ENCODE measurements at places on chromosomes 7 and 10. TPM values are rescaled to one million over a fixed set of nuclear protein-coding genes. Genes with fewer than 3 reads are reported as not detected.
A peak's percentile ranks its signal among the peaks of the same experiment; 100 is the strongest.

DNA sequence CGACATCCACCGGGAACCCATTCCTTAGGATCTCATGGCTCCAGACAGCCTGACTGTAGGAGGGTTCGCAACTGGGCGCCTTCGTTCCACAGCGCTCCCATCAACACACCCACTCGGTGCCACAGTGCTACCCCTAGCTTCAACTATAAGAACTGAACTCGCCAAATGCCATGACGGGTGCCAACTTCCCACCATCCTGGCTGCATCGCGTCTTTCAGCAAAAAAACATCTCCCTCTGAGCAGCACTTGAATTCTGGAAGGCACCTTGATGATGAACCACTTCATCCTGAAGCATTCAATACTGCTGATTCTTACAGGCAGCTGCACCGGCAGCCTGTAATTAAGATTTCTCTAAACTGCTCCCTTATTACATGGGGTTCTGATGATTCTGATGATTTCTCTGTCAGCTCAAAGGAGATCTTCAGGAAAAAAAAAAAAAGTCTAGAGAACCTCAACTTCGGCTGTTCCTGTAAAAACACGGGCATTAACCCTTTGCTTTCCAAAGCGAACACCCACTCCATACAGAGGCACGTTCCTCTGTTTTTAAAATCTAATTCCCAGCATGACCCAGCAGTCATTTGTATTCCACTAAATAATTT is 1.3 kb downstream of the CYTH3 start:
- no peaks in the 10 kb centered on the region for H3K27me3 ChIP-seq
- H3K36me3 ChIP-seq = no peaks in the 10 kb centered on the region
- peak overlapping the region; percentile 72 for H3K27ac ChIP-seq
- H3K4me3 ChIP-seq = peak overlapping the region; percentile 84
- peaks cover 22% of the 10 kb centered on the region for H3K4me1 ChIP-seq
- no peak for DNase-seq

DNA sequence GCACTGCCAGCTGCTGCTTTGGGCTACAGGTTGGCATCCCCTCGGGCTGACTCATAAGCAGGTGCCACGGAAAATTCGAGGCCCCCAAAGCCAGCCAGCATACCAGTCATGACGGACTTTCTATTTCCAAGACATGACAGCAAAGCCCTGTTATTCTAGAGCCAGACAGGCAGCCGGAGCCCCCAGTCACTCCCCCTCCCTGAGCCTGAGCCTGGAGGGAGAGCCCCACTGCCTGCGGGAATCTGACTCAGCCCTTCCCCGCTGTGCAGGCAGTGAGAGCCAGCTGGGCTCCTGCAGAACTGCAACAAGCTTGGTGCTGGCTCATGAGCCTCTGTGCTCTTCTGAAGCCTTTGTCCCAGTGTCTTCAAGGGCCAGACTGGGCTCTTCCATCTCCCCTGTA is 15.8 kb downstream of the BTBD16 start:
- DNase-seq = no peak
- H3K4me3 ChIP-seq = no peak overlapping the region
- H3K27me3 ChIP-seq = no peaks in the 10 kb centered on the region
- H3K27ac ChIP-seq = no peak overlapping the region
- H3K4me1 ChIP-seq = no peaks in the 10 kb centered on the region

GRCh38 chr10:100327007-100327717 is 2.9 kb downstream of the PKD2L1 start:
- no peak for DNase-seq
- H3K36me3 ChIP-seq = no peaks in the 10 kb centered on the region
- no peaks in the 10 kb centered on the region for H3K27me3 ChIP-seq
- no peaks in the 10 kb centered on the region for H3K4me1 ChIP-seq
- H3K27ac ChIP-seq = no peak overlapping the region

DNA sequence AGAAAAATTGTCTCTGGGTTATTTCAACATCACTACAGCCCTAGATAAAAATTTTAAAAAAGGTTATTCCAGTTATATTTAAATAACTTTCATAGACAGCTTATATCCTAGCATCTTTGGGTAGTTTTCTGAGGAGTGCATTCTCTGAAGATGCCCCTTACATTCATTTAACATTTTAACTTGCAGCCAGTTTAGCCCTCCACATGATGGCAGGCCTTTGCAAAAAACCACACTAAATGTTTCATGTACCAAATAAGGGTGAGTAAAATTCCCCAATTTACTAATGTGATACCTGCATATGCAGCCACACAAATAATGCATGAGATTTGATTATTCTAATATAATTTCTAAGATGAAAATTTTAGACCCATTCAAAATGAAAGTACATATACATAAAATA is 108.4 kb upstream of the ZWINT start:
- H3K27ac ChIP-seq = no peak overlapping the region
- no peaks in the 10 kb centered on the region for H3K36me3 ChIP-seq
- no peaks in the 10 kb centered on the region for H3K27me3 ChIP-seq
- no peak for DNase-seq
- no peaks in the 10 kb centered on the region for H3K4me1 ChIP-seq
- no peak overlapping the region for H3K4me3 ChIP-seq

DNA sequence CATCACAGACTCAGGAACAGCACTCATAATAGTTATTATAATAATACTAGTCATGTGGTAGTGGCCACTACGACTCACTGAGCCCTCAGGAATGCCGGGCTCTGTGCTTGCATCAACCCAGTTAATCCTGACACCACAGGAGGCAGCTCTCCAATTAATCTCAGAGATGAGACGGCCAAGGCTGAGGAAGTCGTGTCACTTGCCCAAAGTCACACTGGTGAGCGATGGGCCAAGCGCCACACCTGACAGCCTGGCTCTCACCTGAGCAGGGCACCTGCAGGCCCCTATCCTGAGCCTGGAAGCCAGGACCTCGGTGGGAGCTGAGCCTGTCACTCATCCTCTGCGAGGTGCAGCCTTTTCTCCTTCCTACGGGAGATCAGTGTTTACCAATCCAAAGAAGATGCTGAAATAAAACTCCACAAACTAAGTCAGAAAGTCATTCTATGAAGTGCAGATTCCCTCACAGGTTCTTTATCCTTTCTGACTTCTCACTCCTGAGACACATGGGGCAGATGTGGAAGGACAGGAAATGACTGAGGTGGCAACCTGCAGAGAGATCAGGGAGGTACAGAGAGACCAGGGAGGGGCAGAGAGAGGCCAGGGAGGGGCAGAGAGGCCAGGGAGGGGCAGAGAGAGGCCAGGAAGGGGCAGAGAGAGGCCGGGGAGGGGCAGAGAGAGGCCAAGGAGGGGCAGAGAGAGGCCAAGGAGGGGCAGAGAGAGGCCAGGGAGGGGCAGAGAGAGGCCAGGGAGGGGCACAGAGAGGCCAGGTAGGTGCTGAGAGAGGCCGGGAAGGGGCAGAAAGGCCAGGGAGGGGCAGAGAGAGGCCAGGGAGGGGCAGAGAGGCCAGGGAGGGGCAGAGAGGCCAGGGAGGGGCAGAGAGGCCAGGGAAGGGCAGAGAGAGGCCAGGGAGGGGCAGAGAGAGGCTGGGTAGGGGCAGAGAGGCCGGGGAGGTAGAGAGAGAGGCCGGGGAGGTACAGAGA is 38.5 kb downstream of the VIPR2 start:
- no peaks in the 10 kb centered on the region for H3K4me1 ChIP-seq
- no peaks in the 10 kb centered on the region for H3K36me3 ChIP-seq
- H3K27ac ChIP-seq = no peak overlapping the region
- H3K27me3 ChIP-seq = no peaks in the 10 kb centered on the region
- peak; percentile 57 for DNase-seq
- H3K4me3 ChIP-seq = no peak overlapping the region

GRCh38 chr10:85548034-85548433 is 818.6 kb downstream of the GRID1 start:
- H3K4me3 ChIP-seq = no peak overlapping the region
- H3K36me3 ChIP-seq = no peaks in the 10 kb centered on the region
- no peaks in the 10 kb centered on the region for H3K27me3 ChIP-seq
- DNase-seq = no peak

- H3K27ac ChIP-seq = no peak overlapping the region
- H3K4me3 ChIP-seq = no peak overlapping the region
- no peak for DNase-seq
- no peaks in the 10 kb centered on the region for H3K4me1 ChIP-seq
- no peaks in the 10 kb centered on the region for H3K36me3 ChIP-seq
These were observed 49.5 kb downstream of the ZNF37A start for GRCh38 chr10:38143587-38143986.

- H3K27me3 ChIP-seq = no peaks in the 10 kb centered on the region
- peaks cover 48% of the 10 kb centered on the region for H3K36me3 ChIP-seq
- DNase-seq = no peak
These were observed 39.3 kb downstream of the HBP1 start for GRCh38 chr7:107208024-107208521.

GRCh38 chr10:85868627-85869499 is 497.7 kb downstream of the GRID1 start:
- H3K27ac ChIP-seq = no peak overlapping the region
- no peak for DNase-seq
- H3K4me3 ChIP-seq = no peak overlapping the region
- no peaks in the 10 kb centered on the region for H3K27me3 ChIP-seq
- no peaks in the 10 kb centered on the region for H3K4me1 ChIP-seq

- no peaks in the 10 kb centered on the region for H3K36me3 ChIP-seq
- no peak overlapping the region for H3K4me3 ChIP-seq
- peaks cover 10% of the 10 kb centered on the region for H3K4me1 ChIP-seq
- peak; percentile 81 for DNase-seq
- no peaks in the 10 kb centered on the region for H3K27me3 ChIP-seq
- no peak overlapping the region for H3K27ac ChIP-seq
These were observed 180.3 kb upstream of the GRB10 start for GRCh38 chr7:50962962-50963374.

DNA sequence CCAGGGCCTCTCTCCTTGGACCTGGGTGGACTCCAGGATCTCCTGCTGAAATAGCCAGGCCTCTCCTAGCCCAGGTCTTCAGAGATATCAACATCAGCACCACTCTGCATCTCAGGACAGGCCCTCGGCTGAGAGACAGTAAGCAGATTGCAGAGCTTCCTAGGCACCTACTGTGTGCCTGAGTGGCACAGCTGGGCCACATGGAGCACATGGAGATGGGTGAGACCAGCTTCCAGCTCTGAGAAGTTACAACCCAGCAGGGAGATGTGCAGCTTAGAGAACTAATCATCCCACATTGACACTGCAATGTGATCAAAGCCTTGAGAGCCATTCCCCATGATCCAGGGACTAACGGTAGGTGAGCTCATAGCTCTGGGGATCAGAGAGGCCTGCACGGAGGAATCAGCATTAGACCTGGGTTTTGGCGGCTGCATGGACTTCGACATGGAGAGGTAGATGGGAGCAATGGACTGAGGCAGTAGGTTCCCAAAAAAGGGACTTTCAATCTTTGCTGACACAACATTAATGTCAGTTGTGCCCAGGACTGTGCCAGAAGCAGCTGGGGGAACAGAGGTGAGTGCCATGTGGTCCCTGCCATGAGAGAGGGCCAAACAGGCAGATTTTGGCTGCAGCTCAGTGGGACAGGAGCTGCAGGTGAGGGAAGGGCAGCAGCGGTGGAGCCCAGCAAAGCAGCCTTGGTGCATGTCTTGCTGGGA is 76.0 kb upstream of the LEP start:
- no peaks in the 10 kb centered on the region for H3K36me3 ChIP-seq
- H3K4me3 ChIP-seq = no peak overlapping the region
- H3K27me3 ChIP-seq = peaks cover 69% of the 10 kb centered on the region
- no peak for DNase-seq
- H3K4me1 ChIP-seq = peaks cover 19% of the 10 kb centered on the region

DNA sequence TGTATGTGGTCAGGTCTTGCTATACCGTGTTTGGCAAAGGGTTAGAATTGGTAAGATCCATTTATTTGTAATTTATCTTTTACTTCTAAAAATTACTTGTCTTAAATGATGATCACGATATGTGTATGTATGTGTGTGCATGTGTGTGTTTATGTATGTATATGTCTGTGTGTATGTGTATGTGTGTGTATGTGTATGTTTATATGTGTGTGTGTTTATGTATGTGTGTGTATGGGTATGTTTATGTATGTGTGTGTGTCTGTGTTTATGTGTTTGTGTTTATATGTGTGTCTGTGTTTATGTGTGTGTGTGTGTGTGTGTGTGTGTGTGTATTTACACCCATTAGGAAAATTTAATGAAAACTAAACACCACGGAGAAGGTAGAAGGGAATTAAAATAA is 176.9 kb upstream of the FZD8 start:
- peaks cover 4% of the 10 kb centered on the region for H3K4me1 ChIP-seq
- no peaks in the 10 kb centered on the region for H3K27me3 ChIP-seq
- DNase-seq = no peak
- no peaks in the 10 kb centered on the region for H3K36me3 ChIP-seq
- no peak overlapping the region for H3K4me3 ChIP-seq
- no peak overlapping the region for H3K27ac ChIP-seq

DNA sequence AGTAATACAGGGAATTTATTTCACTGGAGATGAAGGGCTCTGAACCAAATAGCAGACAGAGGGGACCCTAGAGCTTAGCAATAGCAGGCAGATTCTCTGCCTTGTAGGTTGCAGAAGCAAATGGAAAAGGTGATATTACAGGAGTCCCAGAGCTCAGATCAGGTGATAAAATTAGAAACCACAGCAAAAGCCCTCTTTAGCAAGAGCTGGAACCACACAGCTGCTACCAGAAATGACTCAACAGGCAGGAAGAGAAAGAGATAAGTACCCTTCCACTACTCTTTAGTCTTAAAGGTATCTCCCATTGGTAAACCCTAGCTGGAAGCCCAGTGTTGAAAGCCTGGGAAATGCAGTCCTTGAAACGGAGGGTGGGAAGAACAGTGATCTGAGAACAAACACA is 535.6 kb upstream of the GHITM start:
- H3K36me3 ChIP-seq = no peaks in the 10 kb centered on the region
- DNase-seq = no peak
- no peak overlapping the region for H3K27ac ChIP-seq
- no peaks in the 10 kb centered on the region for H3K27me3 ChIP-seq
- no peak overlapping the region for H3K4me3 ChIP-seq

- no peak overlapping the region for H3K27ac ChIP-seq
- H3K4me1 ChIP-seq = no peaks in the 10 kb centered on the region
- DNase-seq = no peak
- H3K36me3 ChIP-seq = no peaks in the 10 kb centered on the region
- no peaks in the 10 kb centered on the region for H3K27me3 ChIP-seq
These were observed 42.2 kb upstream of the OPALIN start for GRCh38 chr10:96401036-96401435.

GRCh38 chr10:117761695-117762094 is 219.1 kb downstream of the EMX2 start:
- H3K27ac ChIP-seq = no peak overlapping the region
- no peak for DNase-seq
- H3K36me3 ChIP-seq = no peaks in the 10 kb centered on the region
- H3K4me1 ChIP-seq = no peaks in the 10 kb centered on the region

GRCh38 chr10:10233229-10233628 is 784.4 kb upstream of the CELF2 start:
- H3K4me1 ChIP-seq = no peaks in the 10 kb centered on the region
- DNase-seq = no peak
- no peak overlapping the region for H3K27ac ChIP-seq
- H3K27me3 ChIP-seq = no peaks in the 10 kb centered on the region
- H3K4me3 ChIP-seq = no peak overlapping the region

- H3K4me1 ChIP-seq = no peaks in the 10 kb centered on the region
- DNase-seq = no peak
- H3K27ac ChIP-seq = no peak overlapping the region
- H3K4me3 ChIP-seq = no peak overlapping the region
- H3K27me3 ChIP-seq = no peaks in the 10 kb centered on the region
These were observed 89.1 kb downstream of the NEUROD6 start for GRCh38 chr7:31251441-31251840.

MOGAT3 gene
- not detected for total RNA-seq

BHLHA15 gene
- total RNA-seq = 0.81 TPM

VDAC2 gene
- 119 TPM for total RNA-seq

FAM24A gene
- total RNA-seq = not detected

SCART1 gene
- 2.6 TPM for total RNA-seq

OPN4 gene
- total RNA-seq = not detected

SLC25A28 gene
- 47.4 TPM for total RNA-seq

LYZL1 gene
- not detected for total RNA-seq

SYT15 gene
- total RNA-seq = 45.4 TPM

AP3M1 gene
- total RNA-seq = 33.1 TPM

ASAH2 gene
- 1.5 TPM for total RNA-seq

PNLIPRP2 gene
- not detected for total RNA-seq

RBM17 gene
- 92.5 TPM for total RNA-seq
